ENCODE measurements at places on chromosomes 1 and 21.

GRCh38 chr1:17094664-17095063, 24.6 kb downstream of the PADI2 start:
- no peak for DNase-seq

DNA sequence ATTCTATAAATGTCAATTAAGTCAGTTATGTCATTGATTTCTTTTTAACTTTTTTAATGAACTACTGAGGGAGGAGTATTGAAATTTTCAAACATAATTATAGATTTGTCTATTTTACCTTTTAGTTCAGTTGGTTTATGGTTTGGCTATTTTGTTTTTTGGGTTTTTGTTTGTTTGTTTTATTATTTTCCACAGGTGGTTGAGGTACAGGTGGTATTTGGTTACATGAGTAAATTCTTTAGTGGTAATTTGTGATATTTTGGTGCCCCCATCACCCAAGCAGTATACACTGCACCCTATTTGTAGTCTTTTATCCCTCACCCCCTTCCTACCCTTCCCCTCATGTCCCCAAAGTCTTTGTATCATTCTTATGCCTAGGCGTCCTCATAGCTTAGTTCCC, 9.5 kb downstream of the TDRD5 start:
- no peak for DNase-seq

DNA sequence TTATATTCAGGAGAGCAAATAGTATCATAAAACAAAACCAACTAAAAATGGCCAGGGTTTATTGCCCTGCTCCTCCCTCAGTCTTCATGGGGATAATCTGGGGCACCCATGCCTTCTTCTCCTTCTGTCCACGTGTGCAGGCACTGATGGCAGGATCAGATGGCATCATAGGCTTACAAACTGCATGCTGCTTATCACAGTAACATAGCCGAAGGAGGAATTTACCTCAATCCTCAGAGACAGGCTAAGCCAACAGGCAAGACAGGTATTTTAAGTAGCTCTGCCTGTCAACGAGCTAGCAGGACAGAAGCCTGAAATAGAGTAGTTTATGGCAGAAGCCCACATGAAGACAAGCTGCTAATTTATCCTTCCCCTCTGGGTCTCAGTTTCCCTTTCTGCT, 9.4 kb downstream of the LAMB3 start:
- DNase-seq = no peak

- no peak for DNase-seq
Measured at GRCh38 chr1:223710179-223711133, 1.9 kb upstream of the CAPN2 start.

DNA sequence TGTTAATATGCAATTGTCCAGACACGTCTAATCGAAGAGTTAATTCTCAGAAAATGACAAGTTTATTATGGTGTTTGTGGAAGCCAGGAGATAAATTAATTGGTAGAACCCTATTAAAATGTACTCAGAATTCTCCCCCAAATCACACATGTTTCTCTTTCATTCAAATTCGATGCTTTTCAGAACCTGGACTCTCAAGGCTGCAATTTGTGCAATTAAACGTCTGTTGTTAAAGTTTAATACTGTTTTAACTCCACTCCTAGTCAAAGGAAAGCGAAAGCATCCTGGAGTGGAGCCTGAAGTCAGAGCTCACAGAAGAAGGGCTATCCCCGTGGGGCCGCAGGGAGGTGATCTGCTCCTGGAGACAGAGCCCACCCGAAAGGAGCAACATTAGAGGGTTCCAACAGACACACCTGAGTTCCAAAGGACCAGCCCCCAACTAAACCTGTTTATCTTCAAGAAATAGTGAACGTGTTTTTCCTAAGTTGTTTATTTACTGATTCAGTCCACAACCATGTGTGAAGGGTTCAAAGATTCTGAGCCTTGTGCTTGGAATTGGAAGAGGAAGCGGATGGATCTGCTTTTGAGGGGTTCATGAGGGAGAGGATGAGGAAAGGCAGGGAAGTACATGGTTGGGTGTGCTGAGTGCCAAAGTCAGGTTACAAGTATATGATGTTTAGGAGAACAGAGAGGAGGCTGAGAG, 68.0 kb upstream of the AKT3 start:
- no peak for DNase-seq

GRCh38 chr1:17994046-17994445, 113.6 kb upstream of the IGSF21 start:
- DNase-seq = no peak

GRCh38 chr21:44582055-44582454, 1.7 kb upstream of the KRTAP10-5 start:
- no peak for DNase-seq

DNA sequence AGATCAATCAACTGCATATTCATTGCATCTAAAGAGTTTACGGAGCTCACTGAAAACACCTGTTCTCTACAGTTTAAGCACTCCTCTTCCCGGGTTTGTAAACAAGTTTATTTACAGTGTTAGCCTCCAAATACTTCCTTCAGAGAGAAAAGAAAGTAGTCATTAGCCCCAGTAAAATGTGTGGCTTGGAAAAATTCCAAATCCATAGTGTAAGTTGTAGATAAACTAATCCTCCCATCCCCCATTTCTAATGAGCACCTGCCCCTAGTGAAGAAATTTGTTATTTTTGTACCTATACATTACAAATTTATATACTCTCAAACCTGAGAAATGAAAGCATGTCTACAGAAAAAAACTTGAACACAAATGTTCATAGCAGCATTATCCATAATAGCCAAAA, 21.9 kb downstream of the PUM1 start:
- DNase-seq = no peak

DNA sequence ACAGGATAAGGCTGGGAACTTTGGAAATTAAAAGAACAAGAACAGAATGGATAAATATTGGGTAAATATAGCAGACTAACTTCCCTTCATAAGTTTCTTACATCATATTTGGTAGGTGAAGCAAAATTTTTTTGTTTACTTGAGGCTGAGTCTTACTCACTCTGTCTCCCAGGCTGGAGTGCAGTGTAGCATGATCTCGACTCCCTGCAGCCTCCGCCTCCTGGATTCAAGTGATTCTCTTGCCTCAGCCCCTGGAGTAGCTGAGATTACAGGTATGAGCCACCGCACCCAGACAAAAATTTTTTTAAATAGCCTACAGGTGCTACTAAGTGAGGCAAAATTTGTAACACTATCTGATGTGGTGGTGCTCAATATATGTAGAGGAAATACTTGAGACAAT, 50.7 kb downstream of the TM2D1 start:
- DNase-seq = no peak

DNA sequence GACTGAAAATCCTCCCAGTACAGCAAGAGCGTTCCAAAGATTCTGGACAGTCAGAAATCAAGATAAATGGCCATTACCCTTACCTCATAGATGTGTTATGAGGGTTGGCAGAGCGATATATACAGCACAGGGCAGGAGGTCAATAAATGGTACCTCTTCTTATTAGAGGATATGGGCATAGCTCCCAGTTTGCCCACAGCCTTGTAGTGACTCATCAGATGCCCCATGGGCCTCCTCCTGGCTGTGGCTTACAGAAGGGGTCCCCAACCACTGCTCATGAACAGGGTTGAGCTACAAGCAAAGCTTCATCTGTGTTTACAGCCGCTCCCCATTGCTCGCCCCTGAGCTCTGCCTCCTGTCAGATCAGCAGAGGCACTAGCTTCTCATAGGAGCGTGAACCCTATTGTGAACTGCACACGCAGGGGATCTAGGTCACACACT, 7.3 kb upstream of the IFNGR2 start:
- no peak for DNase-seq

- DNase-seq = no peak
Measured at GRCh38 chr21:38780879-38781278, 24.9 kb upstream of the ETS2 start.

- DNase-seq = no peak
Measured at GRCh38 chr1:165369255-165369848, 12.8 kb upstream of the LMX1A start.

GRCh38 chr1:54051933-54052430, 1.0 kb downstream of the TMEM59 start:
- peak; percentile 1 for DNase-seq

- DNase-seq = no peak
Measured at GRCh38 chr21:41065539-41065938, 102.4 kb upstream of the BACE2 start.

GRCh38 chr1:241269116-241269515, 87.9 kb downstream of the RGS7 start:
- no peak for DNase-seq

- DNase-seq = no peak
Measured at GRCh38 chr1:31951276-31951675, 13.1 kb upstream of the PTP4A2 start.

DNA sequence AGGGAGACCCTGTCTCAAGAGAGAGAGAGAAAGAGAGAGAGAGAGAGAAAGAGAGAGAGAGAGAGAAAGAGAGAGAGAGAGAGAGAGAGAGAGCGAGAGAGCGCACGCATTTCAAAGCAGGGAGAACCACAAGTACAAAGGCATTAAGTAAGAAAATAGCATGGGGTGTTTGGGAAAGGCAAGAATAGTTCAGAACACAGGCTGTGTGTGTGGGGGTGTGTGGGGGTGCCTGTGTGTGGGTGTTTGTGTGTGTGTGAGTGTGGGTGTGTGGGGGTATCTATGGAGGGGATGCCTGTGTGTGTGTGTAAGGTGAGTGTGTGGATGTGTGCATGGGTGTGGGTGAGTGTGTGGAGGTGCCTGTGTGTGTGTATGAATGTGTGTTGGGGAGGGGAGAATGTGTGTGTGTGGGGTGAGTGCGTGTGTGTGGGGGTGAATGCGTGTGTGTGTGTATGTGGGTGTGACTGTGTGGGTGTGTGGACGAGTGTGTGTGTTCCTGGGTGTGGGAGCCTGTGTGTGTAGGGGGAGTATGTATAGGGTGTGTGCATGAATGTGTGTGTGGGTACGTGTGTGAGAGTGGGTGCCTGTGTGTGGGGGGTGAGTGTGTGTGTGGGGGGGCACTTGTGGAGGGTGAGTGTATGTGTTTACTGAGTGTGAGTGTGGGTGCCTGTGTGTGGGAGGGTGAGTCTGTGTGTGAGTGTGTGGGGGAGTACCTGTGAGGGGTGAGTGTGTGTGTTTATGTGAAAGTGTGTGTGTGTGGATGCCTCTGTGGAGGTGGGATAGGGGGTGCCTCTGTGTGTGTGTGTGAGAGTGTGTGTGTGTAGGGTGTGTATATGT, 19.1 kb upstream of the HDAC1 start:
- no peak for DNase-seq

GRCh38 chr21:16324630-16325029, 594.8 kb downstream of the USP25 start:
- DNase-seq = no peak

All from GM04504 (cell line).